ENCODE measurements at places on chromosomes 3 and 15. TPM values are rescaled to one million over a fixed set of nuclear protein-coding genes. Genes with fewer than 3 reads are reported as not detected.

CLCN2 gene
- total RNA-seq = 13.4 TPM

NLGN1 gene
- total RNA-seq = 5.4 TPM

GOLGA8O gene
- 0.29 TPM for total RNA-seq

CKMT1B gene
- 1.9 TPM for total RNA-seq

CTXN2 gene
- total RNA-seq = not detected

RPP14 gene
- 12.1 TPM for total RNA-seq

ZMYND10 gene
- 3.9 TPM for total RNA-seq

CDAN1 gene
- 15.7 TPM for total RNA-seq

POLQ gene
- 3.8 TPM for total RNA-seq

CFAP100 gene
- total RNA-seq = 0.93 TPM

GRAMD2A gene
- 0.82 TPM for total RNA-seq

ACTC1 gene
- 101 TPM for total RNA-seq

CHRD gene
- 32.6 TPM for total RNA-seq

SCN11A gene
- total RNA-seq = 1.5 TPM

GABRR3 gene
- total RNA-seq = not detected

A4GNT gene
- not detected for total RNA-seq

CFAP91 gene
- total RNA-seq = 12.7 TPM

LEO1 gene
- 11.4 TPM for total RNA-seq

IL20RB gene
- total RNA-seq = 0.12 TPM

CCDC33 gene
- total RNA-seq = 2.9 TPM

POLR2M gene
- 565 TPM for total RNA-seq

RHOV gene
- total RNA-seq = 3.3 TPM

SSUH2 gene
- total RNA-seq = 4.4 TPM

Data from metanephros (tissue), 2 donors.